Caki2 (cell line): ENCODE measurements at places on chromosomes 16 and 17. TPM values are rescaled to one million over a fixed set of nuclear protein-coding genes. Genes with fewer than 3 reads are reported as not detected.

DNA sequence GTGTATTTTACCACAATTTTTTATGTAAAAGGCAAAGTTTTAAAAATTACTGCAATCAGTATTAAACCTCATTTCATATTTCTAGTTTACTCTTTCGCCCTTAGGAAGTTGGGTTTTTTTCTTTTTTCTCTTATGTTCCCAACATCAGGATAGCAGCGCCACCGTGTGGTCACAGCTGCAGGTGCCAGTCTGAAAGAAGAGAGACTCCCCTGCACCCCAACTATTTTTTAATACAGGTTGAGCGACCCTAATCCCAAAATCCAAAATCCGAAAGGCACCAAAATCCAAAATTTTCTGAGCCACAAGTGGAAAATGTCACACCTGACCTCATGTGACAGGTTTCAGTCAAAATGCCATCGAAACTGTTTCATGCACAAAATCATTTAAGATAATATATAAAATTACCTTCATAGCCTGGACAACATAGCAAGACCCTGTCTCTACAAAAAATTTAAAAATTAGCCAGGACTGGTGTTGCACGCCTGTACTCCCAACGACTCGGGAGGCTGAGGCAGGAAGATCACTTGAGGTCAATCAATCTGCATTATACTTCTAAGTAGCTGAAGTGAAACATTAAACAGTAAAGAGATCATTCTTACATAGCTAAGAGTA, 21.8 kb upstream of the ASGR2 start:
- peak; percentile 64 for DNase-seq

- DNase-seq: no peak
Measured at GRCh38 chr16:87570938-87571867, 31.1 kb upstream of the JPH3 start.

DNA sequence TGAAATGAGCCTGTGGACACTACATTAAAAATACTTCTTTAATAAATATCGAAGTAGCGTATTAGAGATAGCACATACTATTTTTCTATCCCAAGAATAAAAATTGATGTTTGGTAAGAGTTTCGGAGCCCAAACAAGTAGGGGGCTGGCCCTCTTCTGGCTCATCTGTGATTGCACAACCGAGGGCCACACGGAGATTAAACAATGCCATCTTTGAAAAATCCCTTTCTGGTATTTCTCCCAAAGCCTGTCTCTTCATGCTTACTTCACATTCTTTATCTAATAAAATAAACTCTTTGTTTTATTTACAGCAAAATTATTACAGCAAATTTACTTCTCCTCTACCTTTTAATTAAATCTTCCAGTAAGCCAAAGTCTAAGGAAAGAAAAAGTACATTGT, 9.6 kb upstream of the MYH11 start:
- DNase-seq: no peak

GRCh38 chr17:78154903-78155811, 9.0 kb downstream of the C17orf99 start:
- DNase-seq: no peak

GRCh38 chr17:55056526-55056925, 88.0 kb downstream of the STXBP4 start:
- no peak for DNase-seq

- no peak for DNase-seq
Measured at GRCh38 chr16:67608364-67608763, 36.6 kb upstream of the CARMIL2 start.

ANKRD40 gene
- 29.7 and 44.3 TPM in 2 replicates for total RNA-seq

MYH1 gene
- not detected in 2 replicates for total RNA-seq

TNS4 gene
- not detected in 2 replicates for total RNA-seq

C16orf86 gene
- total RNA-seq: not detected in 2 replicates

NXN gene
- total RNA-seq: 61.6 and 65.7 TPM in 2 replicates
